ENCODE measurements at places on chromosomes 5 and 9. TPM values are rescaled to one million over a fixed set of nuclear protein-coding genes. Genes with fewer than 3 reads are reported as not detected.

The CDK9 gene
- total RNA-seq, result 29.5 TPM

The TAF11L2 gene
- not detected for total RNA-seq

The GPR150 gene
- not detected for total RNA-seq

The PPP2CA gene
- 196 TPM for total RNA-seq

- DNase-seq, result no peak
Observed at GRCh38 chr5:109347252-109347888, 62.4 kb downstream of the PJA2 start.

DNA sequence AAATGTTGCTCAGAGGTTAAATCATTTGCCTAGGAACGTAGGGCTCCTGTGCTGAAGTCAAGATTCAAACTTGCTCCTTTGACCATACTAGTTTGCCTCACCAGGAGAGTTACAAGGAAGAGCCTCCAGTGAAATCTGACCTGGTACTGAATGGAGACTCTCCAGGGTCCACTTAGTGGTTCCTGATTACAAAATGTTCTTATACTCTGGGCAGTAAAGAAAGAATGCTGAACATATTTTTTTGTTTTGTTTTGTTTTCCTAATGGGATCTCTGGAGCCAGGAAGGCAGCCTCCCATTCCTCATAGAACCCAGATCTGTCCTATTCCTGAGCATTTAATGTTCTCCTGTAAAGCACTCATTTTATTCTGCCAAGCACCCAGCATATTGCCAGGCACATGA is 256.5 kb upstream of the CLINT1 start:
- no peak for DNase-seq

- DNase-seq, result no peak
Observed at GRCh38 chr9:105978826-105979225, 284.5 kb downstream of the TMEM38B start.

DNA sequence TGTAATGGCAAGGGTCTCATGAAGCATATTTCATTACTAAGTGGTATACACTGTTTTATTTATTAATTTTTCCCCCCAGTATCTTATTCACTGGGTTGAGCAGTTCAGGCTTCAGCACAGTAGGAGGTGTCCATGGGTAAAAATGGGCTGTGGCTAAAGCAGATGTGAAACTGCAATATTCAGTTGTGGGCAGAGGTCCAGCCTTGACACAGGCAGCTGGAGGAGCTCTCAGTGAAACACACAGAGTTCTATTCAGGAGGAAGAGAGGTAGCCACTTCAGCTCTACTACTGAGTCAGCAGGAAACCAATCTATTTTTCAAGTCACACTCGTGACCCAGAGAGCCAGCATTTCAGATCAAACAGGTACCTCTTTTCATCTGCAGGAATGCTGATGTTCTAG is 418.3 kb downstream of the CDH10 start:
- DNase-seq, result no peak

DNA sequence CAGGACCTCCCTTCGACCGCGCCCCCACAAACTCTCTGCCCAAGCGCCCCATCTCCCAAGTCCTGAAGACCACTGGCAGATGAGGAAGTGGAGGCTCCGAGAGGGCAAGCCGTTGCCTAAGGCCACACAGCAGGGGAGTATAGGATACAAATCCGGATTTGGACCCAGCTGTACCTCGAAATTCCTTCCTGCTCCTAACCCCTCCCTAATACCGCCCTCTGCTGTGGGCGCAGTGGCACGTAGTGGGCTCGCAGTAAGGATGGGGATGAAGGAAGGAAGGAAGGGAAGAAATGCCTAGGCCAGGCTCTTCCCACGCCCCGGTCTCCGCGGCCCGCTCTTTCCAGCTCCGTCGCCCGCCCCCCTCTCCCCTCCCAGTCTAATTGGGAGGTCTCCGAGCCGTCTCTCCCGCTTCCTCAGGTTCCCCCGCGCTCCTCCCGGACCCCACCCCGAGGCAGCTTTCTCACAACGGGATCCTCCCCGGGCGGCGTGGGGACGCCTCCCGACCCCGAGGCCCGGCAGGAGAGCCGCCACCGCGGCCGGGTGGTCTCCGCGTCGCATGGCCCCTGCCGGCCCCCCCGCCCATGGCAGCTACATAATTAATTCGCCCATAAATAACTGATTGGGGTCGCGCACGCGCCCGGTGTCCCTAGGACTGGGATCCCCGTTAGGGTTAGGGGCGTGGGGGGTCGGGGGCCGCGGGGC is 138.9 kb downstream of the C9orf50 start:
- no peak for DNase-seq

- no peak for DNase-seq
Observed at GRCh38 chr5:95439801-95440493, 48.8 kb downstream of the FAM81B start.

GRCh38 chr5:148186248-148187003 is 16.4 kb upstream of the SPINK6 start:
- peak; percentile 77 for DNase-seq

DNA sequence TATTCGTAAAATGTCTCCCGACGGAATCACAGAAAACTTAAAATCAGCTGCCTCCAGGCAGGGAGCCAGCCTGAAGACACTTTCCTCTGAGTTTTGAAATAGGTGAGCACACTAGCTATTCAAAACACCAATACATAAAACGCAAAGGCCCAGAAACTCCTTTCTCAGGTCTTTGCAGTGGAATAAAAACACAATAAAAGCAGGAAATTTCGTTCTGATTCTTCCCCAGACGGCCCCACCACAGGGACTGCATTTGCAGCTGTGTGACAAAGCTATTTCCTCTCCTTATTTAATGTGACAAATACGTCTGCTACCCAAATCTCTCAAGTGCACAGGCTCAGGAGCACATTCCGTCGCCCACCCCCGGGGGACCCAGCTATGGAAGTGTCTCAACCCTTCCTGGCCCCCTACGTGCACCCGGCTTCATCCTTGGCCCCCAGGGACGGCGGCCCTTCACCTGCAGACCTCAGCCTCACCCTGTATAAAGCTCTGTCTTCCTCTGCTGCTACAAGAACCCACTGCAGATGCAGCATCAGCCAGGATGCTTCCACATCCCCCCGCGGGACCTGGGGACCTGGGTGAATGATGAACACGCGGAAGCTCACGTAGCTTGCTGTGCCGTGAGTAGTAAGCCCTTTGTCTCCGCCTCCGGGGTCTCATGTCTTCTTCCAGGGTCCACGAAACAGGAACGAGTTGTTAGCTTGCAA is 24.9 kb downstream of the AHRR start:
- no peak for DNase-seq

DNA sequence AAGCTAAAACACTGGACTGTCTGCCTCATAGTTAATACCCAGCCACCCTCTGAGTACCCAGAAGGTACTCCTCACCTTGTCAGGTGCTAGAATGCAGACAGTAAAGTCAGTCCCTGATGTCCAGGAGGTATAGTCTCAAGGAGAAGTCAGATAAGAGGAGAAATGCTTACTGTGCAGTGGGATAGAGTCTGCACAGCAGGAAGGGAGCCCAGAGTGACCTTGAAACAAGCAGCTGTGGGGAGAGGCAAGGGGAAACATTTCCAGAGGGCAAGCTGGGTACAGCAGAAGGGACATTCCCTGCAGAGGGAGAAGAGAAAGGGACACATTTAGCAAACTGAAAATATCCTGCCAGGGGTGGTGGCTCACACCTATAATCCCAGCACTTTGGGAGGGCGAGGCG is 122.7 kb downstream of the GCNT1 start:
- DNase-seq, result no peak

- no peak for DNase-seq
Observed at GRCh38 chr5:96584712-96585111, 77.5 kb upstream of the CAST start.

- DNase-seq, result no peak
Observed at GRCh38 chr5:139146809-139147482, 51.2 kb downstream of the SIL1 start.

GRCh38 chr5:110356677-110357076 is 369.8 kb downstream of the TMEM232 start:
- no peak for DNase-seq

DNA sequence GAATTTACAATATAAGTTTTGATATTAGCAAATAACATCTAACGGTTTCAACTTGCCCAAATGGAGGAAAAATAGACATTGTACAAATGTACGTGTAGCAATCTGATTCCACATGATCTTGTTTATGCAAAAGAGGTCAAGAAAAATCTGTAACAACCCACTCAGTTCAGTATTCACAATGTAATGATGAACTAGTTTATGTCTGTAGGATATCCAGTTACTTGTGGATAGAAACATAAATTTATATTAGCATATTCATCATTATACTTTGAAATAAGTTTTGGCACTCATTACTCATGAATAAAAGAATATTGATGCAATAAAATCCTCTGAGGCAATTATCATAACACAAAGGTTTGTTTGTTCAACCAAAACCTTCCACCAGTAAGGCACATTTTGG is 28.1 kb downstream of the PLK2 start:
- no peak for DNase-seq

DNA sequence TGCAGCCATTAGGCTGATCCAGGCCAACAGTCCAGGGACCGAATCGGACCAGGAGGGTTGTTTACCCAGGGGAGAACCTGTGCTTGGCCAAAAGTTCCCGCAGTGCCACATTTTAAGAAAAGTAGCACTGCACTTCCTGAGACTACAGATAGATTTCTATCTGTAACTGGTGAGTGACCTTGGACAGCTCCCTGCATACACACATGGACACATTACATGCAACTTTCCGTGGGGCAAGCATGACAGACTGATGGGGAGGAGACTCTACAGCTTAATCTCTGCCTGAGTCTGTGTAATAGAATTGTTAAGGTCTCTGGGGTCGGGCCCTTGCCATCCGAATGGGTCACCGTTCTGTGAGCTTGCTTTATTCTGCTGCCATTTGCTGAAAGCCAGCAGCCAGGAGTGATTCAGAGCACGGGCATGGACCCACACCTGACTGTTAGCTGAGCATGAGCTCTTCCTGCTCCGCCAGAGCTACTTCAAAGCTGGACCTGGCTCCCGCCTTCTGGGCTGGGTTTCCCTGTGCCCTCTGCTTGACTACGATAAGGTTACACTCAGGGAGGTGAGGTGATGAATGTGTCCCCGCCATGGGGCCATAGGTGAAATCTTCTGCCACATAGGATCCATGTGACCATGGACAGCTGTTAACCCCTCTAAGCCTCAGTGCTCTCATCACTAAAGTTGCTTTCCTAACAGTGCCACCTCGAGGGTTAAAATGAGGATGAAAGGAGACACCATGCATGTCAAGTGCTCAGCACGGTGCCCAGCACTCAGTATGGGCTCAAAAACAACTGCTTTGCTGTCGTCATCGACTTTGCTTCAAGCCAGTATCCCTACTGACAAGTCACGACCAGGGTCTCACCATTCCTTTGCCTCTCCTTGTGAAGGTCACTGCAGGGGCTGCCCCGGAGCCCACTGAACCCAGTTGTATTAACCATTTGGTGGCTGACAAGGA is 200.0 kb downstream of the MELK start:
- DNase-seq, result no peak

DNA sequence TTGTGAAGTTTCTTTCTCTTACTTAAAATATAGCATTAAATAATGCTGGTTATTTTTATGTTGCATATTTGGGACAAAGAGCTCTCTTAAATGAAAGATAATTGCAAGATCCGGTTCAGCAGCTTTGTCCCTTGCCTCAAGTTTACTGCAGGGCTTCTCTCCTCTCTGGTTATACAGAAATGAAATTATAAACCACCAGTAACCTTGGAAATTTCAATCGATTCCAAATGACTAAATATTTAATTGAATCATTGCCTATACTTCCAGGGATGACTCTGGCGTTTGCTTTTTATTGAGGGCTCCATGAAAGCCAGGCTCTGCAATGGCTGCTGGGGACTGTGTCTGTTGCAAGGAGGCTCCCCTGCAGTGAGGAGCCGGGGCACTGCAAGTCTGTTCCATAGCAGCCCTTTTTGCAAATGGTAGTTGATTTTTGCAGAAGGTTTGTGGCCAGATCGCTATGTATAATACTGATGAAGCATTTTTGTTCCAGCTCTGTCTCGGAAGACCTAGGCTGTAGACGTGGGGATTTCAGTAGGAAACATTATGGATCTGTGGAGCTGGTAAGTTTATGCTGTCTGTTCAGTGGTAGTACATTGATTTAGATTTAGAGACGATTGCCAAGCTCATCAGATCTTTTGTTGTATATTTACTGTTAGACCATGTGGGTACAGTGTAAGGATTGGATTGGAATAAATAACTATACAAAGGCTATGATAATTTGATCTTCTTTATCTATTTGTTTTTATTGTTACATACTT is at the start of gene GARNL3:
GARNL3 (plus strand) TSS at position 313 of the 758 bp plus-strand sequence; CDS start at position 417, 104 bp downstream.
- no peak for DNase-seq

- peak; percentile 3 for DNase-seq
Observed at GRCh38 chr9:92180669-92181181, 65.5 kb upstream of the SPTLC1 start.

Measured in epithelial cell of proximal tubule (primary cell).